ENCODE measurements at places on chromosomes 4 and X.

DNA sequence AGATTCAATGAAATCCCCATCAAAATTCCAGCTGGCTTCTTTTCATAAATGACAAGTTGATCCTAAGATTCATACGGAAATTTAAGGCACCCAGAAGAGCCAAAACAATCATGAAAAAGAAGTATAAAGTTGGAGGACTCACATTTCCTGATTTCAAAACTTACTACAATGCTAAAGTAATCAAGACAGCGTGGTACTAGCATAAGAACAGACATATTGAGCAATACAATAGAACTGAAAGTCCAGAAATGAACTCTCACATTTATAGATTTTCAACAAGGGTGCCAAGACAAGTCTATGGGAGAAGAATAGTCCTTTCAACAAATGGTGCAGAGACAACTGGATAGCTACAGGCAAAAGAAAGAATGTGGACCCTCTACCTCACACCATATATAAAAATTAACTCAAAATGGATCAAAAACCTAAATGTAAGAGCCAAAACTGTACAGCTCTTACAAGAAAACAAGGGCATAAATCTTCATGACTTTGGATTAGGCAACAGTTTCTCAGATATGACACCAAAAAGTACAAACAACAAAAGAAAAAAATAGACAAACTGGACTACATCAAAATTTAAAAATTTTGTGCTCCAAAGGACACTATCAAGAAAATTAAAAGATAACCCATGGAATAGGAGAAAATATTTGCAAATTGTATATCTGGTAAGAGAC lies 28.5 kb downstream of the SASH3 start:
- peak; percentile 20 for DNase-seq

- DNase-seq = no peak
Measured at GRCh38 chr4:31548021-31548420, 827.9 kb downstream of the PCDH7 start.

DNA sequence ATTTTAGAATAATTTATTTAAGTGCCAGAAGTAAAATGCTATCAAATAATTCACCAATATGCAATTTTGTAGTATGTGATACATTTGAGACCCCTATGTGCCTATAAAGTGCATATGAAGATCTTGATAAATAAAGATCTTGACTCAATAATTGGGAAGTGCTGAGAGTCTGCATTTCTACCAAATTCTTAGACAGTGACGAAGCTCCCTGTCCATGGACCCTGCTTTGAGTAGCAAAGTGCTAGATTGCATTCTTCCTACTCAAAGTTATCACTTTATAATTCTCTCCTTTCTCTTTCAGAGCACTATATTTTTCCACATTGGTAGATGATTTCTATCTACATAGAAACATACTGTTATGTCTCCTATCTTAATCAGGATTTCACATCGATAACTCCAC lies 1393.9 kb downstream of the ARAP2 start:
- DNase-seq = no peak

GRCh38 chr4:150578745-150579501 lies 3.0 kb upstream of the MAB21L2 start:
- DNase-seq = no peak

GRCh38 chr4:7426525-7427171 lies 8.1 kb downstream of the PSAPL1 start:
- no peak for DNase-seq

DNA sequence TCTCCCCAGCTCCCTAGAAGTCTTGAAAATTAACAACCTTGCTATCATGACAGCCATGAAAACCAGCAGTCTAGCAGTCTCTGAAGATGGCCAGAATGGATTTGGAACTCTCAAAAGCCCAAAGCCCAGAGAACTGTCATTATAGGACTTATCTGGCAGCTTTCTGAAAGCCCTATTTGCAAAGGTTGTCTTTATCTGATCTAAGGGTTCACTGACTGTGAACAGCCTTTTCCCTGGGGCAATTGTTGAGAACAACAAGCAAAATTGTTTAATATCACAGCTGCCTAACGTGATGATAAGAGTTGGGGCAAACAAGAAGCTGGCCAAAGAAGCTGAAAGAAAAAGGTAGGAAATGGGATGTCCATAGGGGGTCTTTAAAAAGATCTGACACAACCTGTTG lies 20.9 kb upstream of the KLHL8 start:
- DNase-seq = no peak

- no peak for DNase-seq
Measured at GRCh38 chrX:2514131-2514530, 13.4 kb upstream of the DHRSX start.

- no peak for DNase-seq
Measured at GRCh38 chr4:158459085-158459820, 62.4 kb upstream of the RXFP1 start.

- DNase-seq = no peak
Measured at GRCh38 chr4:188002323-188002722, 6.8 kb downstream of the ZFP42 start.
